GM23248 (cell line): ENCODE measurements at places on chromosomes 6 and 20. TPM values are rescaled to one million over a fixed set of nuclear protein-coding genes. Genes with fewer than 3 reads are reported as not detected.

GRCh38 chr6:27312146-27312949 is at the start of gene POM121L2:
POM121L2 (minus strand) TSS chr6:27312273; CDS start chr6:27312170, 103 bp downstream.
- no peaks in the 10 kb centered on the region for H3K36me3 ChIP-seq
- H3K27ac ChIP-seq = no peak within 1 kb of the TSS

- H3K27me3 ChIP-seq = peaks cover 28% of the 10 kb centered on the region
- no peak overlapping the region for H3K27ac ChIP-seq
- no peak overlapping the region for H3K4me3 ChIP-seq
- H3K36me3 ChIP-seq = no peaks in the 10 kb centered on the region
- DNase-seq = no peak
These were observed 92.6 kb downstream of the YTHDF1 start for GRCh38 chr20:63123331-63123741.

DNA sequence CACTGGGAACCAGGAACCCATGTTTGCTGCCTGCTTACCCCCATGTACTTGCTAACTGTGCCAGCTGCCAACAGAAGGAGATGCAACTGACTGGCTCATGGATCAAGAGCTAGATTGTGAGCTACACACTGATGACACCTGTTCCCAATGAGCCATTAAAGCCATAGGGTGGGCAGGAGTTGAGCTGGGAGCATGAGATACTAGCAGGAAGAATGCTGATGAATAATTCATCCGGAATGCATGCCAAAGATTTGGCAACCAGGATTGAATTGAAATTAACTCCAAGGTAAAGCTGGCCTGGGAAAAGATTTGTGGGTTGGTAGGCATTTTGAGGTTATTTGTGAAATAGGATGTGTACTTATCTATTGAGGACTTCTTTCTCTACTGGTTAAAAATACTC is 631.1 kb downstream of the KIF16B start:
- no peaks in the 10 kb centered on the region for H3K36me3 ChIP-seq
- no peak overlapping the region for H3K27ac ChIP-seq
- H3K4me3 ChIP-seq = no peak overlapping the region
- H3K27me3 ChIP-seq = no peaks in the 10 kb centered on the region

- no peaks in the 10 kb centered on the region for H3K36me3 ChIP-seq
- no peaks in the 10 kb centered on the region for H3K27me3 ChIP-seq
- H3K4me3 ChIP-seq = no peak overlapping the region
- H3K4me1 ChIP-seq = peaks cover 5% of the 10 kb centered on the region; the same call in 1 of the 2 replicates
- DNase-seq = no peak
These were observed 100.0 kb downstream of the ATG5 start for GRCh38 chr6:106225581-106225980.

DNA sequence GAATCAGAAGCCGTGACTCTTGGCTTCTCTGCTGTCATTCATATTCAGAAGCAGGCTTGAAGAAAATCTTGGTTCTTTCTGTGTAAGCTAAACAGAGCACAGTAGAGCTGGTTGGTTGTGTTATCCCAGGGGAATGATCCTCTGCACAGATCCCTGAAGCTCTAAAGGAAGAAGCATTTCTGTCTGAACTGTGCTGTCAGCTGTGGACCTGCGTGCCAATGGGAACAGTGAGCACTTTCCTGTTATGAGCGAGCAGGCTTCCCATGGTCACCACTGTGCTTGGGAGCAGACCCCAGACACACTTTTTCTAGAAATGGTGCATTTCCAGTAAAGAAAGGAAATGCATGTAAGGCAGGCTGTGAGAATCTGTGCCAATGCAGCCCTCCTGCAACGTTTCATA is 490.2 kb downstream of the EPM2A start:
- no peak for DNase-seq
- H3K4me3 ChIP-seq = no peak overlapping the region
- H3K36me3 ChIP-seq = no peaks in the 10 kb centered on the region
- no peaks in the 10 kb centered on the region for H3K27me3 ChIP-seq
- no peak overlapping the region for H3K27ac ChIP-seq

GRCh38 chr6:11356404-11357155 is 124.1 kb upstream of the NEDD9 start:
- DNase-seq = no peak
- H3K4me3 ChIP-seq = no peak overlapping the region
- no peaks in the 10 kb centered on the region for H3K4me1 ChIP-seq
- H3K27ac ChIP-seq = no peak overlapping the region
- no peaks in the 10 kb centered on the region for H3K27me3 ChIP-seq

DNA sequence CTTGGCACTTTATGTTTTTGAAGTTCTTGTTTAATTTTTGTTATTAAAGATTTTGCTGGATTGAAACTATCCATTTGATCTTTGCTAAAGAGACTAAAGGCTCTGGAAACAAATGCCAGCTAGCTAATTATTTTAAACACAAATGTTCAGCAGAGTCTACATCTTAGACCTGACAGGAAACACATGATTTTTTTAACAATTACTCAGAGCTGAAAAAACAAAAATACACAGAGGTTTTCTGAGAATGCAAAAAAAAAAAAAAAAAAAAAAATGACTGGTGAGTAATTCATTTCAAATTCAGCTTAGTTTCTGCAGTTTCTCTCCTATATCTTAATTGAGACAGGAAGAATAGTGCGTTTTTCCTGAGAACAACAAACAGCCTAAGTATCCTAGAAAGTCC is 448.0 kb downstream of the TENT5A start:
- H3K4me3 ChIP-seq = peak overlapping the region; percentile 23; the same call in 1 of the 2 replicates
- H3K4me1 ChIP-seq = peaks cover 22% of the 10 kb centered on the region

The LPA gene
- not detected in 2 replicates for polyA plus RNA-seq

GRCh38 chr6:17334265-17334664 is 53.1 kb downstream of the RBM24 start:
- no peak overlapping the region for H3K4me3 ChIP-seq
- no peaks in the 10 kb centered on the region for H3K27me3 ChIP-seq
- no peaks in the 10 kb centered on the region for H3K4me1 ChIP-seq
- DNase-seq = peak; percentile 40

The EMILIN3 gene
- 0.11 TPM in 1 of 2 replicates, not detected in the other for polyA plus RNA-seq

- peaks cover 6% of the 10 kb centered on the region; the same call in 1 of the 2 replicates for H3K36me3 ChIP-seq
- H3K4me1 ChIP-seq = peaks cover 8% of the 10 kb centered on the region; the same call in 1 of the 2 replicates
These were observed 5.6 kb upstream of the RBCK1 start for GRCh38 chr20:402496-402885.

- DNase-seq = peak; percentile 58
- no peaks in the 10 kb centered on the region for H3K4me1 ChIP-seq
- H3K27ac ChIP-seq = peak overlapping the region; percentile 35; the same call in 1 of the 2 replicates
- no peaks in the 10 kb centered on the region for H3K36me3 ChIP-seq
- H3K27me3 ChIP-seq = no peaks in the 10 kb centered on the region
- peak overlapping the region; percentile 86 for H3K4me3 ChIP-seq
These were observed 896 bp upstream of the RNASET2 start for GRCh38 chr6:166957087-166957804.

- no peaks in the 10 kb centered on the region for H3K27me3 ChIP-seq
- no peak overlapping the region for H3K4me3 ChIP-seq
- DNase-seq = no peak
- no peaks in the 10 kb centered on the region for H3K36me3 ChIP-seq
These were observed 12.1 kb downstream of the DEF6 start for GRCh38 chr6:35309611-35310264.
